Panc1 (cell line): ENCODE measurements at places on chromosomes 7 and 10. TPM values are rescaled to one million over a fixed set of nuclear protein-coding genes. Genes with fewer than 3 reads are reported as not detected.

GRCh38 chr10:6543431-6544005, 36.6 kb downstream of the PRKCQ start:
- DNase-seq = no peak

GRCh38 chr7:44990109-44991023, 9.6 kb upstream of the CCM2 start:
- DNase-seq = no peak

DNA sequence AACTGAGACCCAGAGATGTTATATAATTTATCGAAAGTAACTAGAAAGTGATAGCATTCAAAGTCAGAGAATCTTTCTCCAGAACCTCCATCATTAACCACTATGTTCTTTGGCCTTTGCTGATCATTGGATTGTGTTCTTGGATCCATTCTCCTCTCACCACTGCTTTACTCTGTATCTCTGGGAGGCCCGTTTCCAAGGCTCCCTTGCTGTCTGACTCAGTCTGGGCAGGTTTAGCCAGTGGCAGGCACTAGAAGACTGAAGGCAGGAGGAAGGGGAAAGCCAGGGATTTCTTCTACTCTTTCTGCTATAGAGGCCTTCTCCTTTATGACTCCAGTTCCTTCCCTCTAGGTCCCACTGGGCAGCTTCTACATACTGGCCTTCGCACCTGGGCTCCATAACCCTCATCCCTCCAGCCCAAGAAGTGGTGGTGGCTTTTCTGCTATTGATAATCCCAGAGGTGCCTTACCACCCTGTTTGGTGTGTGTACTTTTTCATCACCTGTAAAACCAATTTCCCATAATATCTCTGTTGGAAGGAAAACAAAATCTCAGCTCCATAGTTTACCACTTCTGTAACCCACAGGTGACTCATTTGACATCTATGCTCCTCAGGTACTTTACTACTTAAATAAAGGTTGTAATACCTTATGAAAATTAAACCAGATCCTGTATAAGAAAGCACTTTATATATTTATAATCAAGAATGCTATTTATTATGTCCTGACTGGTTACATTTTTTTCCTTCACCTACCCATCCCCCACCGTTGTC, 36.0 kb downstream of the BCAP29 start:
- no peak for DNase-seq

GRCh38 chr7:122416336-122416735, 111.8 kb upstream of the FEZF1 start:
- no peak for DNase-seq

DNA sequence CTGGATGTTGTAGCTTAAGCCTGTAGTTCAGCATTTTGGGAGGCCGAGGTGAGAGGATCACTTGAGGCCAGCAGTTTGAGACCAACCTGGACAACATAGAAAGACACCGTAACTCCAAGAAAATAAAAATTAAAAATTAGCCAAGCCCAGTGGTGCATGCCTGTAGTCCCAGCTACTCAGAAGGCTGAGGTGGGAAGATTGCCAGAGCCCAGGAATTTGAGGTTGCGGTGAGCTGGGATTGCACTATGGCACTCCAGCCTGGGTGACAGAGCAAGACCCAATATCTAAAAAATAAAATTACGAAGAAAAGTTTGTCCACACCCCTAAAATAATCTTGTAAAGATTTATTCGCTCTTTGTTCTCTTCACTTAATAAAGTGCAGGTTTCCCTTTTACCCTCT, 951.0 kb downstream of the TYW1 start:
- DNase-seq = no peak

- DNase-seq = no peak
Measured at GRCh38 chr7:124497176-124497575, 268.4 kb downstream of the GPR37 start.

DNA sequence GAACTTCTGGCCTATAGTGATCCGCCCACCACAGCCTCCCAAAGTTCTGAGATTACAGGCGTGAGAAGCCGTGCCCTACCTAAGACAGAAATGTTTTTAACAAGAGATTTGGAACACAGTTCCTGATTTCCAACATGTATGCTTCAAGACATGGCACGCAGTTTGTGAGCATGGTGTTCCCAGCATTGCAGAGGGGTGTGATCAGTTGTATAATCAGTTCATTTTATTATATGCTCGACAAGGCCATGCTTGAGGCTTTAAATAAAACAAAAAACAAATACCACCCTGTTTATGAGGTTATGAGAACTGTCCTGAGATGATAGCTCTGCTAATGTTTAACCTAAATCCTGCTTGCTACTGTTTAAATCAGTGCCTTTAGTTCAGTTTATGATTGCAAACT, 60.2 kb downstream of the TASOR2 start:
- no peak for DNase-seq

GRCh38 chr7:31811650-31812461, 124.8 kb downstream of the PPP1R17 start:
- no peak for DNase-seq

DNA sequence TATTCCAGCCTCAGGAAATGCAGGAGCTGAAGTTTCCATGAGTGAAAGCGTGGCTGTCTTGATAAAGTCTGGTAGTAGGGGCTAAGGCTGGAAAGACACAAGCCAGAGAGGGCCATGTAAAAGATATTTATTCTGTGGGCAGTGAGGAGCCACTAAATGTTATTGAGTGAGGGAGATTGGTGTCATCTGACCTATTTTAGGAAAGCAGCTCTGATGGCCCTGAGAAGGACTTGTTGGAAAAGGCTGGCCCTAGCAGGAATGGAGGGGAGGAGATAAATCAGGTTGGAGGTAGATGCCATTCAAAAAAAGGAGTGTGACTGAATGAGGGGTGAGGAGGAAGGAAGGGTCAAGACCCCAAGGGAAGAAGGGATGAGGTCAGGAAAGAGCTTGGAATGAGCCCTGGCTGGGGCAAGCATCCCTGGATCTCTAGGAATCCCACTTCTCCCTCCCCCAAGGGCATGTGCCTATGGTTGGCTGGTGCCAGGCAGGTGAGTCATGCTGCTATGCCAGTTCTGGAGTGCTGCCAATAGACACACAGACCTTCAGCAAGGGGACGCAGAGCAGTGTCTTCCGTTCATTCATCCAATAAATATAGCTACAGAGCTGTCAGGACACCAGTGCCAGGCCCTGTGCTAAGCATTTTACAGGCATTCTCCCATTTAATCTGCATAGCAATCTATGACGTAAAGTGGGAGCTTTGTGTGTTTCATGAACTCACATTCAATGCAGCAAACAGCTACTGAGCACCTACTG, 2.0 kb downstream of the ANKRD2 start:
- peak; percentile 94 for DNase-seq

- no peak for DNase-seq
Measured at GRCh38 chr10:130337696-130338635, 201.8 kb downstream of the GLRX3 start.

- no peak for DNase-seq
Measured at GRCh38 chr10:74079028-74079935, 71.3 kb downstream of the AP3M1 start.

GRCh38 chr7:145986248-145986874, 130.2 kb upstream of the CNTNAP2 start:
- DNase-seq = no peak

DNA sequence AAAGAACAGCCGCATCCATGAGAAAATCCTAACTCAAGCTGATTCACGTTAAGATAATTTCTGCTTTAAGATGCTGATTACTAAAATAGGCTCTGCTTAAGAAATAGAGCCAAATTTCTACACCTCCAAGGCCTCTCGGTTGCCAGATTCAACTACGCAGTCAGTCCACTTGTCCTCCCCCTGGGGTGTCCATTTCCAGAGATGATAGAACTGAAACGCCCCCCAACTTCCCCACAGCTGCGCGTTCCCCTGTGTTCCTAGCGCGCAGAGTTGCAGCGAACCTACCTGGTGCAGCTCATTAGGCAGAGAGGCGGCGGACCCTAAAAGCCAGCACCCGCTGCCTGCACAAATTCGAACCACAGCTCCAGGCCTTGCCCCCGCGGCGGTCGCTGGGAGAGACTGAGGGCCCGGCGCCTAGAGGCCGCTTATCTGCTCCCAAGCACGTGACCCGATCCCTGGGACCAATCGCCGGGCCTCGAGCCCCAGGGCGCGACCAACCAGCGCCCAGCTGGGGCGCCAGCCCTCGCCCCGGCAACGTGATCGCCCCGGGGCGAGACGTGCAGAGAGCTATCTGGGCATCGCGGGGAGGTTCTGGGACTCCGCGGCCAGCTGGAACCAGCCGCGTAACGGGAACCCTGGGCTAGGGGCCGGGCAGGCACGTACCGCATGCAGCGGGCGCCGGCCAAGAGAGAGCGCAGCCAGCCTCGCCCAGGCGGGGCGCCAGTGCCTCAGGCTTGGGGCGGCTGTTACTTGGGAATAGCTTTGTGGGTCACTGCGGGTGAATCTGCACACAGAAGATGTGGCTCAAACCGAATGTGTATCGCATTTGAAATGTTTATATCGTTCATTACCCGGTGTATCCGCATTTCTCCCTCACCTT, at the start of gene PPP1R3C:
Gene PPP1R3C (minus strand): TSS at position 401 of the 880 bp plus-strand sequence. CDS start 102 bp downstream, at position 299.
- DNase-seq = peak; percentile 42

- no peak for DNase-seq
Measured at GRCh38 chr7:17289074-17289645, 9.3 kb upstream of the AHR start.

- DNase-seq = no peak
Measured at GRCh38 chr10:86163522-86164173, 202.9 kb downstream of the GRID1 start.

GRCh38 chr7:39054731-39055130, 77.0 kb downstream of the POU6F2 start:
- no peak for DNase-seq

DNA sequence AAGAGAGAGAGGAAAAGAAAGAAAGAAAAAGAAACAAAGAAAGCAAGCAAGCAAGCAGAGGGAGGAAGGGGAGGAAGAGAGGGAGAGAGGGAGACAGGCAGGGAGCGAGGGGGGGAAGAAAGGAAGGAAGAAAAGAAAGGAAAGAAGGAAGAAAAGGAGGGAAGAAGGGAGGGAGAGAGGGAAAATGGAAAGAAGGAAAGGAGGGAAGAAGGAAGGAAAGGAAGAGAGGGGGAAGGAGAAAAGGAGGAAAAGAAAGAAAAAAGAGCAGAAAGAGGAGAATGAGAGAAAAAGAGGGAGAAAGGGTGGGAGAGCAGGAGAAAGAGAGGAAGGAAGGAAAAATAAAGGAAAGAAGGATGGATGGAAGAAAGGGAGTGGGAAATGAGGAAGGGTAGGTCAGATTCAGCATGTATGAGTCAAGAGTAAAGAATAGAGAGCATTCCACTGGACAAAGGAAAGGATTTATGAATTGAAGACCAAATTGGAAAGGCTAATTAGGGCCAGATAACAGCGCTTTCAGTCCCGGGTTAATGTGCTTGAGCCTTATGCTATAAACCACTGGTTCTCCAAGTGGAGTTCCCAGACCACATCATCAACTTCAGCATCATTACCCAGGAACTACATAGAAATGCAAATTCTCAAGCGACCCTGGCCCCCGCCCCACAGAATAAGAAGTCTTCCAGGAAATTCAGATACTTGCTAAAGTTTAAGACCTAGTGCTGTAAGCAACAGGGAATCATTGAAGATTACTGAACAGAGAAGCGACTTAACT, 85.1 kb downstream of the C10orf90 start:
- no peak for DNase-seq

DNA sequence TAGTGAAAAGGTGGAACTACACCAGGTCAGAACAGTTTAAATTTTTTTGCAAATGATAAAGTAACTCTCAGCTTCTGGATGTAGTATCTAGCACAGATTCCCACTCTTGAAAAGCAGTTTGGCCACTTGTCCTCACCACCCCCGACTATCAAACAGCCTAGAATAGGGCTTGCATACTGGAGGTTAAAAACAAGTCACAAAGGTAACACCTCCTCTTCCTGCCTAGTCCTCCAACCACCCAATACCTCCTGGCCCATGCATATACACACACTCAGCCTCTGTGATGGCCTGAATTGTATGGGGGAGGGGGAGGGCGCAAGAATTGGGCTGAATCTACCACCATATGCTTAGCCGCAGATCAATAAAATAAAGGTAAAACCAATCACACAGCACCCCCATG, 5.7 kb downstream of the SKAP2 start:
- no peak for DNase-seq

DNA sequence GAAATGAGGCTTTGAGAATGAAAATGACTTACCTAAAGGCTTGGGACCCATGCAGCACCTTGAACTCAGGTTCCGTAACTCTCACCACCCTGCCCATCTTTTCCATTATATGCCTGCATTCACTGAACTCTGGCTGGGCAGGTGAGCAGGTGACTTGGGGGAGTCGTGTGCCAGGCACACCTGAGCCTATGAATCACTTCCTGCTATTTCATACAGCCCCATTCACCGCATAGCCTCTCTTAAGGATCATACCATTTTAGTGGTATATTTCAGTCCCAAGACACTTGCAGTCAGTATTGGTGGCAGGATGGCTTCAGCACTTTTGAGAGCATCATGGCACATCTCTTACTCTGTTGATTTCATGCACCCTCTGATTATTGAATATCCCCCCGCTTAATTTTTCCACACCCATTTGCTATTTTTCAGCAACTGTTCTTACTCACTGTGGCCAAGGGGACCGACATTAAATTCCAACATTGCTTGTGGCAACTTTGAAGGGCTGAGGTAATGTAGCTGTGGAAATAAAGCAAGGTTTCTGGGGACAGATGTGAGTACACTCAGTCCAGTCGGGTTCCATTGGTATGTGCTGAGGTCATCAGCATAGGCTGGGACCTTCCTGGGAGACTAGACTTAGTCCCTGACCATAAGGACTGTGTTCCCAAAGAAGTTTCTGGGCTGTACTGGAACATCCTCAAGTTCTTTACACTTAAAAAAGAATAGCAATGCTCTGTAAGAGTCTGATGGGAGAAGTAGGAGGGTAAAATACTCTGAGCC, 39.8 kb upstream of the ZNF438 start:
- no peak for DNase-seq

- no peak for DNase-seq
Measured at GRCh38 chr7:5750031-5750653, 31.3 kb downstream of the RNF216 start.

GRCh38 chr10:102504179-102504975, 605 bp downstream of the SUFU start:
- DNase-seq = no peak

- no peak for DNase-seq
Measured at GRCh38 chr7:150964593-150965111, 13.5 kb downstream of the KCNH2 start.

VSIR gene
- total RNA-seq = 34.9 TPM

ACHE gene
- total RNA-seq = 10.4 TPM

CHN2 gene
- 0.15 TPM for total RNA-seq

SLC12A9 gene
- 31.1 TPM for total RNA-seq

FAM180A gene
- not detected for total RNA-seq

SGMS1 gene
- total RNA-seq = 22.0 TPM

REEP3 gene
- total RNA-seq = 135 TPM

SFRP4 gene
- total RNA-seq = 0.74 TPM

NEUROD6 gene
- not detected for total RNA-seq

GPR37 gene
- total RNA-seq = 1.3 TPM

SYT15 gene
- total RNA-seq = 0.28 TPM

DLX5 gene
- total RNA-seq = not detected

CLCN1 gene
- 0.15 TPM for total RNA-seq

RALA gene
- total RNA-seq = 34.3 TPM

LEP gene
- total RNA-seq = not detected

GATA3 gene
- 5.9 TPM for total RNA-seq

CARD11 gene
- total RNA-seq = 0.82 TPM

FERD3L gene
- not detected for total RNA-seq

ZYX gene
- total RNA-seq = 169 TPM

HGF gene
- total RNA-seq = 0.49 TPM
